ENCODE measurements at places on chromosomes 6 and 20.

- no peak for DNase-seq
Measured at GRCh38 chr6:20718705-20719653, 184.7 kb downstream of the CDKAL1 start.

GRCh38 chr6:29602564-29603361 is 17.8 kb downstream of the OR2H2 start:
- DNase-seq: no peak

DNA sequence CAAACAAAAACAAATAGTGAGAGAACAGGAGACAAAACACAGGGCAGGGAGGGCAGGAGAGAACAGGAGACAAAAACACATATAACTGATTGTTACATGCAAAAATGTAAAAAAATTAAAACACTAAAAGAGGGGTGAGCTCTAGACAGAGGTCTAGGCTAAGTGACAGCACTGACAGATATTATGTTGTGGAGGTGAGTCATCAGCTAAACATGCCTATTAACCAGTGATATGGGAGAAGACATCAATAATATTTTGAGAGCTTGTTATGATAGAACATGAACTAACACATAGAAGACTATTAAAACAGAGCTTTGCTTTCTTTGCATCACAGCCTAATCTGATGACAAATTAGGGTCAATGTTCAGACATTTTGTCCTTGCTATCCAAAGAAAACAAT is 972.7 kb downstream of the PRIM2 start:
- no peak for DNase-seq

- DNase-seq: no peak
Measured at GRCh38 chr6:34462551-34462971, 3.3 kb upstream of the PACSIN1 start.

GRCh38 chr6:168265827-168266815 is 53.5 kb downstream of the DACT2 start:
- no peak for DNase-seq

- no peak for DNase-seq
Measured at GRCh38 chr6:50963952-50964351, 145.3 kb downstream of the TFAP2B start.

DNA sequence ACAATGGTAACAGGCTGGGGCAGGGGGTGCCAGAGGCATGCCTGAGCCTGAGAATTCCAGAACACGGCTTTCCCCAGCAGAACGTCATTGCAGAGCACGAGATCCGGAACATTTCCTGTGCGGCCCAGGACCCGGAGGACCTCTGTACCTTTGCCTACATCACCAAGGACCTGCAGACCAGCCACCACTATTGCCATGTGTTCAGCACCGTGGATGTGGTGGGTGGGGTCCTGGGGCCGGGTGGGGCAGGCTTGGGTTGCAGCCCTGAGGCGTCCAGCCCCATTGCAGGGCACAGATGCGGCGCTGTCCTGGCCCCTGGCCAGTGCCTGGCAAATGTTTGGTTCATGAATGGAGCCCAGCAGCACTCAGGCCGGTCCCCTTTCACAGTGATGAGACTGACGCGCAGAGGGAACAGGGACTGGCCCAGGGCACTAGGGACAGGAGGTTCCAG is 57.1 kb downstream of the TCP11 start:
- DNase-seq: no peak

DNA sequence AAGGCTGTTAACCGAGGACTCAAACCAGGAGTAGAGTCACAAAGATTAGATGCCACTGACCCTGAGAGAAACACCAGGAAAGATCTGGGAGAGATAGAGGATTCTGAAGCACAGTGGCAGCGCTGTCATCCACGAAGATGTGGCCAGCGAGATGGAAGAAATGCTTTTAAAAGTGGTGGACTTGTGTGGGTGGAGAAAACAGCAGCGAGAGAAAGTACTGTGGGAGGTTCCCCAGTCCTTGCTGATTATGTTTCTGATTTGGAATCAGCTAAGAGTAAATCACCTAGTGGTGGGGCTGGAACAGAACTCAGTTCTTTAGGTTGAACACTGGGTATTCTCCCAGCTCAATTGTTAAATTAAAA is 435 bp upstream of the ZNF322 start:
- DNase-seq: no peak

DNA sequence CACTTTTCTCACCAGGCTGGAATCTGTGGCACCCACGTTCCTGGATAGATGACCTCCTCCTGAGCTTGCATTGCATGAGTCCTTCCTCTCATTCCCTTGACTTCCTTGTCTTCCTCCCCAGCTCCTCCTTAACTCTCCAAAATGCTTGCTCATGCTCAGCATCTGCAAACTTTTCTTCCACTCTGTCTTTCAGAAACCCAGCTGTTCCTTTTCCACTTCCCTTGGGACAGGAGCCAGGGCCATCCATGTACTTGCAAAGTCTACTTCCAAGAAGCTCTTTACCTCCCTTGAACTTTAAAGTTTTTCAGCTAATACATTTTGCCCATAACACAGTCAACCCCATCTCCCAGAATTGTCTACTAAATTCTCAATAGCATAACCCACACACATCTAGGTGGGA is 861.7 kb downstream of the QKI start:
- DNase-seq: no peak
